ENCODE measurements at places on chromosomes 11 and 22.

GRCh38 chr11:28621753-28622152 lies 513.6 kb downstream of the METTL15 start:
- DNase-seq: no peak

DNA sequence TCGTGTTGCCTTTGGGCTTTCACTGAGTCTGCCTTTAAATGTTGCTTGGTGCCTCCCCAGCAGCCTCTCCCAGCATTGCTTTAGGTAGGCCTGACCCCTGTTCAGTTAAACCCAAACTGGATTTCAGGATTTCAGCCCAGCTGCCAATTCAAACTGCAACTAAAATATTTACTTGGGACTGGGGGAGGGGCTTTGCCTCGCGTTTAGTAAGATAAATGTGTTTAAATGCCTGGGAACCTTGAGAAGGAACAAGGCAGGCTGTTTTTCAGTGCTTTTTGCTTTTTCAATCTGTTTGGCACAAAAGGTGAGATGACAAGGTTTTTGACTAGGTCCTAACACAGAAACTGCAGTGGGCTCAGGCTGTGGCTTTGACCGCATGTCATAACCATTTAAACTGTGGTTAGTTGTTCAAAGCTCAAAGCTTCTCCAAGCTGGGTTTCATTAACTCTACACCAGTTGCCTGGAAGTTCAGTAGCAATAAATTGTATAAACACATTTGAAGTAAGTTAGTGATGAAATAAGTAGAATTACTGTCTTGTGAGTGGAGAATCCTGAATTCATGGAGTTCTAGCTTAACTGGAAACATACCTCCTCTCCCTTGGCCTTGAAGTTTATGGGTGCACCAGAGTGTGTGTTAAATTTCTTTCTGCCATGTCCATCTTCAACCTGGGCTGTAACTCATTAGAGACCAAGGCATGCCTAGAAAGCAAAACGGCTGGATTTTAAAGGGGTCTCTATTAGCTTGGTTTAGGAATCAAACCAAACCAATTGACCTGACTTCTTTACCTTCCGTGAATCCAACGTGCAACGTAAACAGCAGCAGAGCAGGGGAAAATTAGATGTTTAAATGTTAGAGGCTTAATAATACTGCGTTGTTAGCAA lies 3.6 kb downstream of the PKNOX2 start:
- no peak for DNase-seq

DNA sequence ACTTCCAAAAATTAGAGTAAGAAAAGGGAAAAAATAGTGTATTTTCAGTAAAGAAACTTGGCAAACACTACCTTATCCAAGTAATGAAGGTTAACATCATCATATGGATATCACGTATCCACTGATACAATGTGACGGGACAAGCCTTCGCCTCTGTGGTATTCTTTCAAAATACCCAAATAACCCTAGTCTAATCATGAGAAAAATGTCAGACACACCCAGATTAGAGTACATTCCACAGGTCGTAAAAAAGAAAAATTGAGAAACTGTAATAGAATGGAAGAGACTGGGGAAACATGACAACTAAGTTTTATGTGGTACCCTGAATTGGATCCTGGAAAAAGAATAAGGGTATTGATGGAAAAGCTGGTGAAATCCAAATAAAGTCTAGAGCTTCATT lies 48.9 kb downstream of the NARS2 start:
- no peak for DNase-seq

DNA sequence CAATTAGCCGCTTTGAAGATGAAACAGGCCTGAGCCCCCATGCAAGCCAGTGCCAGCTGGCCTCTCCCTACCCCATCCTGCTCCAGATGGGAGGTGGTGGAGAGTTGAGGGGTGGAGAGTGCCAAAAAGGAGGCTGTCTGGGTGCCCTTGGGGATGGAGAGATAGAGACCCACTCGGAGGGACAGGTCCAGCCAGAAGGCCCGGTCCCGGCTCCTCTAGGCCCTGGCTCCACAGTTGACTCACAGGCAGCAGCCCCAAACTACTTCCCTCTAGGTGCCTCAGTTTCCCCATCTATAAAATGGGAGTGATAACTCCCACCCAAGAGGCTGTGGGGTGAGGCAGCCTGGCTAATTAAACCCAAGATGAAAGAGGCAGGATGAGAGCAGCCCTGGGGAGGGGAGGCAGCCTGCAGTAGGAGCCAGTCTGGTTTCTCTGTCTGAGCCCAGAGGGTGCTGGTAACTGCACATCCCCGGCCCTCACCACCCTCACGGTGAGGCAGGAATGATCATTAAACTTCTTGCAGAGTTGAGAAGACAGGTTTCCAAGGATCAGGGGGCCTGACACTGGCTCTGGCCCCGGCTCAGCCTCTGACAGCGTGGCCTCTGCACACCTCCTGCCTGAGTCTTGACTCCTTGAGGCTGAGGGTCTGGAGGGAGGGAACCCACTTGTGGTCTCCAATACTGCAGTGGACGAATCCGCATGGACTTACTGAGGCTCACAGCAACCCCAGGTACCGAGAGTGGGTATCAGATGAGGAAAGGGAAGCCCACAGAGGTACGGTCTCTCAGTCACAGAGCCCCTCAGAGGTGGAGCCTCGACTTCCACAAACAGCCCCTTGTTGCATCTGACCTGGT lies 1.4 kb upstream of the AP5B1 start:
- no peak for DNase-seq

- no peak for DNase-seq
Observed at GRCh38 chr11:125494031-125494360, 2.1 kb downstream of the FEZ1 start.

DNA sequence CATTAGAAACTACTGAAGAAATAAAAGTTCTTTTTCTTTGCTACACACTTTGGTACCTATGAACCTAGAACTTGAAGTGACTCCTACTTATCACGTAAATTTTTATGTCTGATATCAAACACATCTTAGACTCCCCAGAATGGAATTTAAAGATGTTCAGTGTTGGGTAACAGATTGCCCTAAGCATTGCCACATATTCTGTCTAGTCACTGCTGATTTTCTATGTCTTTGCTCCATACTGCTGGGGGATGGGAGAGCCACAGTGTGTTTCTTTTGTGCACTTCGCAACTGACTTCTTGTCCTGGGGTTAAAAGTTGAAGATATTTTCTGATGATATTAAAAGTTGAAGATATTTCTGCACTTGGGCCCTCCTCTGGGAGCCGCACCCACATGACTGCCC lies 19.4 kb upstream of the MYO18B start:
- DNase-seq: no peak
